ENCODE measurements at places on chromosomes 6 and 20.

DNA sequence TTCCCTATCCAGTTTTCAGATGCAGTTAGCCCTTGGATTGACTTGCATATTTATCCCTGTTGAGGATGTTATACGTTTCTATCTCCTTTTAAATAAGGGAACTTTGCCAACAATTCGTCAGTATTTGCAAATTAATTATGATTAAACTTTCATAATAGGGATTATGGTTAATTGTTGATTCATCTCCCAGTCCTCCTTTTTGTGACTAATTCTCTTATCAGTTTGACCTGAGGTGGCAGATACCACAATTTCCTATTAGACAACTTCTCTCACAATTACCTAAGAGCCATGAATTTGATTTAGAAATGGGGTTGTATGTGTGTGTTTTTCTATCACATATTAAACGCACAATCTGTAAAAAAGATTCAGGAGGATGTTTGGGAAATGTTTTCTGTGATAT, 172.9 kb downstream of the LAMA2 start:
- H3K27ac ChIP-seq: no peak overlapping the region
- H3K4me1 ChIP-seq: no peaks in the 10 kb centered on the region
- H3K27me3 ChIP-seq: no peaks in the 10 kb centered on the region
- DNase-seq: peak; percentile 2
- no peaks in the 10 kb centered on the region for H3K36me3 ChIP-seq
- H3K4me3 ChIP-seq: no peak overlapping the region

DNA sequence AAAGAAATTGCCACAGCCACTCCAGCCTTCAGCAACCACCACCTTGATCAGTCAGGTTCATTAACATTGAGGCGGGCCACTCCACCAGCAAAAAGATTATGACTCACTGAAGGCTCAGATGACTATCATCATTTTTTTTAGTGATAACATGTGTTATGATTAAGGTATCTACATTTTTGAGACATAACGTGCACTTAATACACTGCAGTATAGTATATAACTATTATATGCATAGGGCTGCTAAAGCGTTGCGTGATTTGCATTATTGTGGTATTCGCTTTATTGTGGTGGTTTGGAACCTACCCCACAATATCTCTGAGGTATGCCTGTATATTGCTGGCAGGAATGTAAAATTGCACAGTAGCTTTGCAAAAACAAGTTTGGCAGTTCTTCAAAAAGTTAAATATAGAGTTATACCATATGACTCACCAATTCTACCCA, 6.8 kb upstream of the RIPK1 start:
- no peak overlapping the region for H3K27ac ChIP-seq
- peaks cover 4% of the 10 kb centered on the region for H3K4me1 ChIP-seq
- H3K27me3 ChIP-seq: peaks cover 3% of the 10 kb centered on the region
- H3K36me3 ChIP-seq: no peaks in the 10 kb centered on the region
- H3K4me3 ChIP-seq: no peak overlapping the region
- DNase-seq: no peak

DNA sequence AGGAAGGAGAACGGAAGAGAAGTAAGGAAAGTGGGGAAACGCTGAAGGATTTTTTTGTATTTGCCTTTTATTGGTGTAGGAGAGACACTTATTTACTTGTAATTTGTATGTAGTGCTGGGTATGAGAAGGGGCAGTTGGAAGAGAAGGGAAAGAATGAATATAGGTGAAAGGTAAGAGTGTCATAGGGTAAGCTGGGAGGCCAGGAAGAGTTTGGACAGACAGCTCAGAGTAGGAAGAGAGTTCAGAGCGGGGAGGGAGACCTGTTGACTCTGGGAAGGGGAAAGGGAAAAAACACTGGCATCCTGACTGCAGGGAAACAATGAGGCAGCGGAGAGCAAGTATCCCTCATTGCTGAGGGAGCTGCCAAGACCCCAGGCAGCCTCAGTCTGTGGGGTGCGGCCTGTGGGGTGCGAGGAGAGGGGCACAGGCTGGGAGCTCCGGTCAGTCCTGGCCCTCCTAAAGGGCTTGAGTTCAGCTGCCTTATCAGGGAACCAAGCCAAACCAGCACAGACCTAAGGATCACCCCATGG, 3.1 kb downstream of the TRAF3IP2 start:
- DNase-seq: peak; percentile 90
- no peaks in the 10 kb centered on the region for H3K36me3 ChIP-seq
- H3K4me3 ChIP-seq: peak overlapping the region; percentile 30
- H3K27me3 ChIP-seq: no peaks in the 10 kb centered on the region
- peak overlapping the region; percentile 92 for H3K27ac ChIP-seq

GRCh38 chr6:133956416-133957049, 3.5 kb downstream of the TBPL1 start:
- no peak for DNase-seq
- no peak overlapping the region for H3K4me3 ChIP-seq
- no peak overlapping the region for H3K27ac ChIP-seq

GRCh38 chr6:152682141-152682540, 15.6 kb upstream of the MYCT1 start:
- DNase-seq: no peak
- no peaks in the 10 kb centered on the region for H3K36me3 ChIP-seq
- H3K4me3 ChIP-seq: no peak overlapping the region
- H3K4me1 ChIP-seq: no peaks in the 10 kb centered on the region
- no peaks in the 10 kb centered on the region for H3K27me3 ChIP-seq

- H3K27ac ChIP-seq: no peak overlapping the region
- H3K36me3 ChIP-seq: no peaks in the 10 kb centered on the region
- no peak overlapping the region for H3K4me3 ChIP-seq
- H3K4me1 ChIP-seq: no peaks in the 10 kb centered on the region
- DNase-seq: no peak
Measured at GRCh38 chr20:24034820-24035219, 46.2 kb upstream of the GGTLC1 start.

DNA sequence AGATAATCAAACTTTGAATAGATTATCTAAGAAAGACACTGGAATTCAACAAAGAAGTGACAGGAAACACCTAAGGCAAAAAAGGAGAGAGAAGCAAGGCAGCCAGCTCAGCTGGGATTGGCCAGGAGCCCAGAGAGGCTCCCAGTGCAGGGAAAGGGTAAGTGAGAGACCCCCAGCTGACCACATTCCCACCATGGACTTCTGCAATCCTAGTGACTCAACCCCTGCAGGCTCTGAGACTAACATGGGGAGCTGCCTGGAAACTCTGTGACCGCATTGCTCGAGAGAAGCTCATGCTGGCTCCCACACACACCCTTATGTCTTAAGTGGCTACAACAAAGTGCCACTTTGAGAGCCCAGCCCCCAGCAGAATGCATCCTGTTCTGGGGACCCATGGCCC, 215.1 kb downstream of the PACRG start:
- no peaks in the 10 kb centered on the region for H3K4me1 ChIP-seq
- H3K36me3 ChIP-seq: no peaks in the 10 kb centered on the region
- H3K27me3 ChIP-seq: no peaks in the 10 kb centered on the region
- DNase-seq: no peak
- H3K4me3 ChIP-seq: no peak overlapping the region
